ENCODE measurements at places on chromosomes 5 and 9. TPM values are rescaled to one million over a fixed set of nuclear protein-coding genes. Genes with fewer than 3 reads are reported as not detected.

Gene ZNF879
- polyA plus RNA-seq: 1.6 TPM

Gene CA9
- 0.09 TPM for polyA plus RNA-seq

Gene NIPAL4
- polyA plus RNA-seq: 0.21 TPM

Gene SMIM33
- 0.01 TPM for polyA plus RNA-seq

Gene ARHGEF37
- polyA plus RNA-seq: 3.8 TPM

Gene DIPK1B
- 12.7 TPM for polyA plus RNA-seq

Gene MLANA
- polyA plus RNA-seq: not detected

Gene ADRB2
- 0.27 TPM for polyA plus RNA-seq

Gene IFNA6
- not detected for polyA plus RNA-seq

Gene PCDHA9
- polyA plus RNA-seq: not detected

Gene NMUR2
- not detected for polyA plus RNA-seq

DNA sequence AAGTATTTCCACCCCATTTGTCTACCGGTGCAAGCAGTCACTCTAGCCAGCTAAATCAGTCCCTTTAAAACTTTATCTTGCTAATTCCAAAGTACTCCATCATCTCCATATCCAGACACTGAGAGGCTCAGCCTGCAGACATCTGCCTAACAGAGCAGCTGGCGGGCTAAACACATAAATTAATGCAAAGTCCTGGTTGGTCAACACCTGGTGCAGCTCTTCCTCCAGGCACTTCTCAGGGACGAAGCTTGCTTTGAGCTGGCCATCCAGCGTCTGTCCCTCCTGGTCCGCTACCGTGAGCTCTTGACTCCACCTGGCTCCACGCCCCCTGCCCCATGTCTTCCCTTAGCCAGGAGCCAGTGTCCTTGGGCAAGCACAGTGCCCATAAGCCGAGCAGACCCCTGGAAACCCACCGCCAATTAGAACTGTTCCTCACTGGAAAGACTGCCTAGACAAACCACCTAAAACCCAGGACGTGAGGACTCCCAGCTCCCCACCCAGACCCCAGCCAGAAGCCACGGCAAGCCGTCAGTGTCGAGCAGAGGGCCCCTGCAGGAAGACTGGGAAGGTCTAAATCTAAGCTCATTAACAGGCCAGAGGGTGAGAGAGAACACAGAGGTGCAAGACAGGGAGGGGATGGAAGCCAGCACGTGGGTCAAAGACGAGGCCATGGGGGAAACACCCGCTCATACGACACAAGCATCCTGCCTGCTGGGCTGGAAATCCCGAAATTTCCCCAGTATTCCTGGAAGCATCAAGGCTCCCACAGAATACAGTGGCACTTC lies 120.0 kb downstream of the COL23A1 start:
- H3K4me3 ChIP-seq: no peak overlapping the region
- no peak overlapping the region for H3K27ac ChIP-seq
- no peaks in the 10 kb centered on the region for H3K4me1 ChIP-seq
- no peaks in the 10 kb centered on the region for H3K27me3 ChIP-seq
- no peaks in the 10 kb centered on the region for H3K36me3 ChIP-seq

- no peaks in the 10 kb centered on the region for H3K36me3 ChIP-seq
- no peak overlapping the region for H3K4me3 ChIP-seq
- DNase-seq: no peak
- no peaks in the 10 kb centered on the region for H3K4me1 ChIP-seq
- H3K27ac ChIP-seq: no peak overlapping the region
Observed at GRCh38 chr5:180343110-180343830, 9.9 kb downstream of the GFPT2 start.

DNA sequence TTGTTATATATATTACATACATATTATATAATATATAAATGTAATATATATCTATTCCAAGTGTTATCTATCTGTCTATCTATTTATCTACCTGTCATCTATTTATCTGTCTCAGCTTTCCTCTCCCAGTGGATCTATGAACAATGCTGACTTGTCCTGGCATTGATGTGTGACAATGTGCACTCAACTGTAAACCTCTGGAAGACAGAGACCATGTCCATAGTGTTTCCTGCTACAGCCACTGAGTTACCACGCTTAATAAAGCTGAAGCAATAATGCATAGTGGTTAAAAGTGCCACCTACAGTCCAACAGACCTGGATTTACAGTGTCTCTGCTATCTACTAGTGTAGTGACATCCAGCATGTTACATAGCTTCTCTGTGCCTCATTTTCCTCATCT lies 57.2 kb upstream of the TMED7 start:
- H3K36me3 ChIP-seq: no peaks in the 10 kb centered on the region
- no peak for DNase-seq
- no peak overlapping the region for H3K4me3 ChIP-seq
- H3K27me3 ChIP-seq: no peaks in the 10 kb centered on the region
- H3K27ac ChIP-seq: no peak overlapping the region
- H3K4me1 ChIP-seq: no peaks in the 10 kb centered on the region

DNA sequence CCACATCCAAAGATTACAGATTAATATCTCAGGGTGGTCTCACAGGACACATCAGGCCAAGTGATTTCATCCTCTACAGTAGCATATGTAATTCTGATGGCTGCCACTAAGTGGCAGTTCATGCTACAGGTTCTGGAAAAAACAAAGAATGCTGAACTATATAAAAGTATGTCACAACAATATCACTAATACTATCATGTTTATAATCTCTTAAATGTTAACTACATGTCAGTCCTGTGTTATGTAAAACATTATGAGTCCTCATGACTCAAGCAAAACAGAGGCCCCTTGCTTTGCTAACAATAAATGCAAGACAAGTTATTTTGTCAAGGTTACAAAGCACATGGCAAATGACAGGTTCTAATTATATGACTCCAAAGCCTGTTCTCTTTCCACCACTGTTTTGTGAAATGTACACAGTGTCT lies 233.2 kb downstream of the FBXL17 start:
- H3K36me3 ChIP-seq: no peaks in the 10 kb centered on the region
- peak; percentile 31 for DNase-seq
- no peak overlapping the region for H3K27ac ChIP-seq
- no peaks in the 10 kb centered on the region for H3K27me3 ChIP-seq

DNA sequence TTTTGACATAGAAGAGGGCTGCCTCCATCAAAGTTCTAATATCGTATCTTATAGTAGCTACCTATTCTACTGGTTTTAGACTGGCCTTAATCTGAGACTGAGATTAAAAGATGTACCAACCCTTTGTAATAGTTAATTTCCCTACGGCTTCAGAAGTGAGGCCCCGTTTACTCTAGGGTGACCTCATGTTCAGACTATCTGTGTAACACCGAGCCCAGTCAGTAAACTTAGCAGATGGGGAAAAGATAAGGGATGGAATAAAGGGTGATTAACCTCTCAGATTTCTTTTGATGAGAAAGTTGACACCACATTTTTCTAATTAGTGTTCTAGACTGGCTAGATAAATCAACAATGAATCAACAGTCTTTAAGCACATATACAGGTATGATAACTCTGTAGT lies 283.1 kb downstream of the KCTD16 start:
- no peaks in the 10 kb centered on the region for H3K27me3 ChIP-seq
- no peak overlapping the region for H3K4me3 ChIP-seq
- no peaks in the 10 kb centered on the region for H3K36me3 ChIP-seq
- no peak overlapping the region for H3K27ac ChIP-seq
- DNase-seq: no peak

GRCh38 chr5:154486427-154486866 lies 8.4 kb upstream of the HAND1 start:
- no peaks in the 10 kb centered on the region for H3K36me3 ChIP-seq
- no peaks in the 10 kb centered on the region for H3K4me1 ChIP-seq
- H3K4me3 ChIP-seq: no peak overlapping the region
- DNase-seq: no peak
- H3K27ac ChIP-seq: no peak overlapping the region
- peaks cover 46% of the 10 kb centered on the region for H3K27me3 ChIP-seq

DNA sequence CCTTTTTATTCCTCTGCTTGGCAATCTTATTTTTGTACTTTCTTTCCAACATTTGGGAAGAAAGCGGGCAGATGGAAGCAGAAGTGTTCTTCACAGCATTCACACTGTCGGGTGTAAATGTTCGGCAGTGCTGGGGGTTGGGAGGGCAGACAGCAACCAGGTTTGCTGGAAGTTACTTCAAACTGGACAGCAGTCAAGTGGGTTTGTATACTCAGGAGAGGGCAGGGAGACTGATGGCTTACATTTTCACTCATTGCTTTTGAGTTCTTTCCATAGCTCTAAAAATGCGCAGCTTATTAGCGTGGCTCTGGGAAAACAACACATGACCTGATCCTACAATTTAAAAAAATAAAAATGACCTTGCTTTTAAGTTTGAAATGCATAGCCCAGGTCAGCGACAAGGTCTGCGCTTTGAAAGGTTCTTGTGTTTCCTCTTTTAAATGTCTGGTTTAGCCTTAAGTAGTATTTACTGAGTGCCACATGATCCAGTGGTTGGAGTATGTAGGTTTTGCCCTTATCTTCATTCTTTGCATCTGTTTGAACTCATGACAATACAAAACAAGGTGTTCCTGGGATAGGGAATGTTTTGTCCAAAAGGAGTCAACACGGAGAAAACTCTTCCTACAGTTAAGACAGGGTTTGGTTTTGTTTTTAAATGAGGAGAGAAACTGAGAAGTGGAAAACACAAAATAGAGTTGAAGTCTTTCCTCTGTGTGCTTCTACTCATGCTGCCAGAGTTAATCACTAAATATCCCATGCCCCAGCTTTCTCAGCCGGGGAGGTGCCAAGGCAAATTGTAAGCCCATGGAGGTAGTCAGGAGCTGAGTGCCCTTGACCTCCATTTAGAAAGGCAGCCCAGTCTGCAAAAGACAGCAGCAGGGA lies 132.7 kb upstream of the DMRT1 start:
- peak overlapping the region; percentile 39 for H3K27ac ChIP-seq
- peaks cover 24% of the 10 kb centered on the region for H3K4me1 ChIP-seq
- H3K36me3 ChIP-seq: peaks cover 4% of the 10 kb centered on the region

- H3K36me3 ChIP-seq: no peaks in the 10 kb centered on the region
- no peaks in the 10 kb centered on the region for H3K4me1 ChIP-seq
- H3K27me3 ChIP-seq: no peaks in the 10 kb centered on the region
- DNase-seq: peak; percentile 32
- H3K4me3 ChIP-seq: no peak overlapping the region
Observed at GRCh38 chr5:40877371-40877988, 31.8 kb upstream of the C7 start.

DNA sequence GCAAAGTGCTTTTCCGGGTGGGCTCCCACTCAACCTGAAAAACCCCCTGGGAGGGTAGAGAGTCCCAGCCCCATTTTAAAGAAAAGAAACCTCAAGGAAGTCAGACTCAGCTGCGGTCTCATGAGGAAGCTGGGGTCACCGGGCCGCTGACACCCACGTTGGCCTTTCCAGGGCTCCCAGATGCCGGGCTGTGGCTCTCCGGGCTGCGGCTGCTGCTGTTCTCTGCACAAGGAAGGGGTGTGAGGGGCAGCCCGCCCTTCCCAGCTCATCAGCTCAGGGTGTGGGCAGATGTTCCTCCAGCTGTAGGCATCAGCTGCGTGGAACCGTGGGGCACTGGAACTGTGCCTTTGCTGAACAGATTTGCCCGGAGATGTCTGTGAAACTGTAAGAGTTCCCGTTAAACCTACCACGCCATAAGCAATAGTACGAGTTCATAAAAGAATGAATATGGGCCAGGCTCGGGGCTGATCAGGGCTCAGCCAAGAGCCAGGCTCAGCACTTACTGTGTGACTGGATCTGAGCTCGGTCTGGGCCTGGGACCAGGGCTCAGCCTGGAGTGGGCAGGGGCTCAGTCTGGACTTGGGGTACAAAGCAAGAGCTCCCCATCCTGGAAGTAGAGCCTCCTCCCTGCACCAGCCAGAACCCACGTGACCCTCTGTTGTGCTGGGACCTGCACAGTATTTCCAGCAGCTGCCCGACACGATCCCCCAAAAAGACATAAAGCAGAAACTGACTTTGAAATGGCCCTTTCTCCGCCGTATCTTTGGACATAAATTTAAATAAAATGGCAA lies 130.2 kb upstream of the PPP1R26 start:
- no peaks in the 10 kb centered on the region for H3K27me3 ChIP-seq
- H3K4me1 ChIP-seq: no peaks in the 10 kb centered on the region
- H3K27ac ChIP-seq: no peak overlapping the region
- no peaks in the 10 kb centered on the region for H3K36me3 ChIP-seq

GRCh38 chr5:98468188-98468869 lies 305.1 kb upstream of the RGMB start:
- H3K4me1 ChIP-seq: no peaks in the 10 kb centered on the region
- H3K36me3 ChIP-seq: no peaks in the 10 kb centered on the region
- H3K27ac ChIP-seq: no peak overlapping the region
- H3K27me3 ChIP-seq: no peaks in the 10 kb centered on the region
- DNase-seq: no peak

DNA sequence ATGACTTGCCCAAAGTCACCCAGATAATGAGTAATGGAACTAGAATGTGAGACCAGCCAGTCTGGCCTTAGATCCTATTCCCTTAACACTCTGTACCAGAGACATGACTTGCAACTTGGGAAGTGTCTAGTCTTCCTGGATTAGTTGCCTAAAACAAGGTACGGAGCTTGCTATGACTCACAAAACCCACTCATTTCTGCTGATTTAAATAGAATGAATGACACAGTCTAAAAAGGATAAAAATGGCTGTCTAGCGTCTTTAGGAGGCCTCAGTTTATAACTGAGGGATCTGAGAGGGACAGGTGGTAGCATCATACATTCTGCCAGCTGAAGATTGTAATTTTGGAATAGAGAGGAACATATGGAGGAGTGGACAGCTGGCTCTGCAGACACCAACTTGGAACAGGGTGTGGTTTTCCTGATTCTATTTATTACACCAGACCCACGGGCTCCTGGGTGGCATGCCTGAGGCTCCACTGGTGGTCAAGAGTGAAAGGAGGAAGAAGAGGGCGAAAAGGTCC lies 62.7 kb downstream of the ABLIM3 start:
- no peak for DNase-seq
- H3K4me1 ChIP-seq: no peaks in the 10 kb centered on the region
- H3K4me3 ChIP-seq: no peak overlapping the region
- H3K27ac ChIP-seq: no peak overlapping the region
- peaks cover 3% of the 10 kb centered on the region for H3K27me3 ChIP-seq

DNA sequence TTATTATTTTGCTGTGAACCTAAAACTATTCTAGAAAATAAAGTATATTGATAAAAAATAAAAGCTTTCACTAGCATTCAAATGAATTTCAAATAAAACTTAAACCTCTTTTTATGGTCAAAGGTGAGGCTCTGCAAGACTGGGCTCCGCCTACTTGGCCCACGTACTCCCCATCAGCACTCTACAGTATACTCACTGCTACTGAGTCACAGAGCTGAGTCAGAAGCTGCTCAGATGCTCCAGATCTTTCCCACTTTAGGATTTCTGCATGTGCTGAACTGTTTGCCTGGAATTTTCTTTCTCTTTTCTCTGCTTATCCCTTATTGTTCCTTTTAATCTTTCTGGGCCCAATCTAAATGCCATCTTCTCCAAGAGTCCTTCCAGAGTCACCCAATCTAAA lies 331.9 kb upstream of the CCNG1 start:
- no peaks in the 10 kb centered on the region for H3K27me3 ChIP-seq
- H3K4me1 ChIP-seq: no peaks in the 10 kb centered on the region
- H3K27ac ChIP-seq: no peak overlapping the region

GRCh38 chr9:99300603-99301002 lies 78.5 kb downstream of the SEC61B start:
- no peak overlapping the region for H3K4me3 ChIP-seq
- H3K27me3 ChIP-seq: no peaks in the 10 kb centered on the region
- DNase-seq: no peak
- no peaks in the 10 kb centered on the region for H3K4me1 ChIP-seq
- no peaks in the 10 kb centered on the region for H3K36me3 ChIP-seq
- no peak overlapping the region for H3K27ac ChIP-seq

- H3K27me3 ChIP-seq: no peaks in the 10 kb centered on the region
- no peaks in the 10 kb centered on the region for H3K36me3 ChIP-seq
- peak overlapping the region; percentile 61 for H3K27ac ChIP-seq
- no peak overlapping the region for H3K4me3 ChIP-seq
- peak; percentile 94 for DNase-seq
- peaks cover 30% of the 10 kb centered on the region for H3K4me1 ChIP-seq
Observed at GRCh38 chr9:86126998-86127972, 27.9 kb upstream of the GOLM1 start.
